ENCODE measurements at places on chromosomes 3 and 15.

DNA sequence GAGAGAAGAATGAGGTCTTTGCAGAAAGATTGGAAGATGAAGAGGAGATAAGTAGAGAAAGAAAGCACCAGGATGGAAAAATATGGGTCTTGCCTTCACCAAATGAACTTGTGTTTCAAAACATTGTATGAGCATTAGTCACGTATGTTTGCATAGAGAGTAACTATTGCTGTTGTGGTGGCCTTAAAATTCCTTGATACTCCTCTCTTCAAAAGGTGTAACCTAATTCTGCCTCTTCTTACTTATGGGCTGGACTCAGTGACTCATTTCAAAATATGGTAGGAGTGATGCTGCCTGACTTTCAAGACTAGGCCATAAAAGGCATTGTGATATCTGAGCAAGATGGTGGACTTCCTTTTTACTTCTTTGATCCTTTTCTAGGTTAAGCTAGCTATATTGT is 228.7 kb upstream of the ZNF385D start:
- no peak for DNase-seq

DNA sequence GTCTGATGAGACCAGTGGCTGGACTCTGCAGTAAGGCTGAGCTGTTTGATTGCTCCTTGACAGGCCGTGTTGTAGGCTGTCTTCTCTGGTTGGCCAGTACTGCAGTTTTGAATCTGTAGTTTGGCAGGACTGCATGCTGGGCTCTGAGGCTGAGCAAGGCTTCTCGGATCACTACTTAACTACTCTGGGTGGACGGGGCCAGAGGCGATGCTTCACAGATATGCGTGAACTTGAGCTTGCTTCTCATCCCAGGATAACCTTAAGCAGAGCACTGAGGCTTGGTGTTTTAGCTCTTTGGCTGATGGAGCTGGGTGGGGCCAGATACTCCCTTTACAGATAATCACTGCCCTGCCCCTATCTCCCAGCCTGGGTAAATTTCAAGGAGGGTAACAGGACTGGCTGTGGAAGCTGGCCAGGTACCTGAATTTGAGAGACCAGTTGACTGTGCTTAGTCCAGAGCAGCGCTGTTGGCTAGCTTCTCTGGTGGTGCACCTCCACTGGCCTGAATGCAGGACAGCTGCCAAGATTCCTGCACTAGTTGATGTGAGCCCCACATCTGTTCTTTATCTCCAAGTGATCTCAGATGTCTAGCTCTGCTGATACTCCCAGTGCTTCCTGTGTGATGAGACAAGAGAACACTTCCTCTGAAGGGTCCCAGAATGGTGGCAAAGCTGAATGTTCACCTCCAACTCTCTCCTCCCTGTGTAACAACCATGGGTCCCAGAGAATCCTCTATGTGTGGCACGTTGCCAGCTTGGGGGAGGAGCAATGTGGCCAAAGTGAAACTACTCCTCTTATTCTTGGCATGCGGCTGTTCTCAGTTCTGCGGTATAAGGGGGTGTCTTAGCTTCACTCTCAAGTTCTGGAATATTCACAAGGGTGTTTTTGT is 37.9 kb downstream of the RPL39L start:
- no peak for DNase-seq

- DNase-seq, result no peak
Measured at GRCh38 chr3:161393803-161394202, 22.5 kb upstream of the SPTSSB start.

GRCh38 chr3:107063351-107063750 is 313.9 kb upstream of the CCDC54 start:
- no peak for DNase-seq

GRCh38 chr3:65999606-66000005 is 39.1 kb downstream of the MAGI1 start:
- DNase-seq, result no peak

GRCh38 chr15:35697549-35698299 is 151.8 kb upstream of the DPH6 start:
- no peak for DNase-seq

DNA sequence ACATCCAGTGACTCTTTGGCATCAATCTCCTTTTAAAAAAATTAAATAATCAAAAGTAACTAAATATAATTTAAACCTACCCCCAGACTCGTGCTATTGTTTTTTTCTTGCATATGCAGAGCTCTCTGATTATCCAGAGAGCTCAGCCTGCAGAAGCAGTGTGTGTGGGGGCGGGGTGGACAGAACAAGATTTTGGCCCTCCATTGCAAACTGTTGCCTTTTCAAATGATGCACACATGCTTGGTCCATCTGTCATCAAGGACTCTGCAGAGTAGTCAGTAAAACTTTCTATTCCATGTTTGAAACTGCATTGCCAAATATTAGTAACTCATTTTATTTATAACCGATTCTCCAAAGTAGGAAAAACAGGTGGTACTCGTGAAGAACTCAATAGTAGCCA is 28.6 kb upstream of the STXBP5L start:
- DNase-seq, result no peak

DNA sequence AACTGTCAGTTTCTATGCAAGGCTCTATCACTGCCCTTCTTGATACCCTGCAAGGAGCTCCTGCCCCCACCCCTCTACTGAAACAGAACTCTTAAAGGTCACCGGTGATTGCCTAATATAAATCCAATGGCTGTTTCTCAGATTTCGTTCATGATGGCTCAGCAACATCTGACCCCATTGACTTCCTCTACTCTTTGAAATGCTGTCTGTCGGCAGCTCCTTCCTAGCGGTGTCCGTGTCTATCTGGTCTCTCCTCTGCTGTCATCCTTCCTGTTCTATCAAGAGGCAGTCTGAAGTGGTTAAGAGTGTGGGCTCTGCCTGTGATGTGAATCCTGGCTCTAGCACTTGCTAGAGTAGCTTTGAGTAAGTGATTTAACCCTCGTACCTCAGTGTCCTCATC is 5.5 kb downstream of the TMEM266 start:
- DNase-seq, result no peak

- no peak for DNase-seq
Measured at GRCh38 chr3:39724233-39724846, 85.1 kb upstream of the MYRIP start.

- DNase-seq, result no peak
Measured at GRCh38 chr15:75823860-75824613, 19.2 kb upstream of the UBE2Q2 start.

GRCh38 chr3:146117406-146118285 is 43.3 kb downstream of the PLOD2 start:
- no peak for DNase-seq

DNA sequence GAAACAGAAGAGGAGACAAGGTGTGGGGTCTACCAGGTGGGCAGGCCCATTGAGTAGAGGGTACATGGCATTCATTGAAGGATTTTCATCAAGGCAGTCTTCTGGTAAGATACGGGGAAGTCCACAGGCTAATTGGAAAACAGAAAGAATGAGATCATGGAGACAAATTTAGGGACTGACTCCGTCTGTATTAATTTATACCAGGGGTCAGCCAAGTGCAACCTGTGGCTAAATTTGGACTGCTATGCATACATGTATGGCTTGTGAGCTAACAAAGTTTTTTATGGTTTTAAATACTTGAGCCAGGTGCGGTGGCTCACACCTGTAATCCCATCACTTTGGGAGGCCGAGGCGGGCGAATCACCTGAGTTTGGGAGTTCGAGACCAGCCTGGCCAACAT is 21.1 kb upstream of the SNRPN start:
- no peak for DNase-seq

DNA sequence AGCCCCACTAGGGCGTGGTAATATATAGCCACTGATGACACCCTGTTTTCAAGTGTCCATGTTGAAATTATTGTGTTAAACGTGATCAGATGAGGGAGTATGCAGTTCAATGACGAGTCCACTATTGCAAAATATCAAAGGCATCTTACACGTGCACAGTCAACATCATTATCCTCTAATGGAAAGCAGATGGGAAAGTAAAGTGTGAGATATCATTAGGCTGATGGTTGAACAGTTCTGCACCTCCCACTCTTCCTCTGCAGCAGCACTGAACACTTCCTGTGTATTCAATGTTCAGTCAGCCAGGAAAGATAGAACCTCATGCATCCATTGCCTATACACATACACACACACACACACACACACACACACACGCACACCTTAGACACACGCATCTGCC is 431.8 kb upstream of the CCDC54 start:
- DNase-seq, result no peak

- DNase-seq, result no peak
Measured at GRCh38 chr3:136992115-136992514, 34.3 kb downstream of the IL20RB start.

- no peak for DNase-seq
Measured at GRCh38 chr3:180615954-180616353, 14.0 kb downstream of the TTC14 start.

DNA sequence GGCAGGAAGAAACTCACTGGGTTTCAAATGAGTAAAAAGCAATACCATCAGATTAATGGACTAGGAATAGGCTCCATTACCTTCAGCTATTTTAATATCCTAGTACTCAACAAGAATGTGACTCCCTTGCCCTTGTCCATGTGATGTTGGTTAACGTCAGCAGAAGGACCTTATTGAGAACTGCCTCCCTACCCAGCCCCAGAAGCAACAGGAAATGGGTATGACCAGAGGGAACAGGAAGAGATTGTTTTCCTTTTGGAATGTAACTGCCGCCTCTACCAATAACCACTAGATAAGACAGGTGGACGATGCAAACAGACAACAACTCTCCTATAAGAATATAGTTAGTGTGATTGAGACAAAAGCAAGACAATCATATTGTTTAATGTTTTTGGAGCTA is 10.4 kb upstream of the MME start:
- no peak for DNase-seq

- DNase-seq, result no peak
Measured at GRCh38 chr3:142105991-142106390, 43.4 kb downstream of the TFDP2 start.

DNA sequence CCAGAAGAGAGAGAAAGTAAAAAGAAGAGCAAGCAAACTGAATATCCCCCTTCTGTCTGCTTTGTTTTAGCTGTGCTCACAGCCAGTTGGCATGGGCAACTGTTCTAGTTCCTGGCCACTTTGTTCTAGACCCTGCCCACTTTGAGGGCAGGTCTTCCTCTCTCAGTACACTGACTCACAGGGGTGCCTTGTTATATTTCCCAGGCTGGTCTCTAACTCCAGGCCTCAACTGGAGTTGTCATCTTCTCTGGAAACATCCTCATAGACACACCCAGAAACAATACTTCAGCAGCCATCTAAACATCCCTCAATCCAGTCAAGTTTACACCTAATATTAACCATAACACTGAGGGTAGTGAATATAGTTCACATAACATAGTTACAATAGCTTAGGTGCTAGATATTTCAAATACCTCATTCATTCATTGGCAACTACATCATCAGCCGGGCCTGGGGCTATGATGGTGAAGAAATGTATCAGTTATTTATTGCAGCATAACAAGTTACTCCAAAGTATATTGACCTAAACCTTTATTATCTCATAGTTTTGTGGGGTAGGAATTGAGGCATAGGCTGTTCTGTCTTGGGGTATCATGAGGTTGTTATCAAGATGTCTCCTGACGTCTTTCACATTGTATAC is 106.0 kb downstream of the UBE2E2 start:
- no peak for DNase-seq

- no peak for DNase-seq
Measured at GRCh38 chr3:52532517-52532837, 1.2 kb downstream of the NT5DC2 start.

- no peak for DNase-seq
Measured at GRCh38 chr3:16464511-16465148, 48.9 kb downstream of the RFTN1 start.
